GM12891 (cell line): ENCODE measurements at places on chromosomes 12 and 14.

- DNase-seq: no peak
Measured at GRCh38 chr12:132063491-132063890, 80.6 kb downstream of the DDX51 start.

GRCh38 chr12:124655698-124656516 lies 88.5 kb upstream of the NCOR2 start:
- DNase-seq: no peak

GRCh38 chr12:52831251-52831650 lies 2.9 kb downstream of the KRT79 start:
- no peak for DNase-seq

- no peak for DNase-seq
Measured at GRCh38 chr14:40936861-40937260, 669.8 kb upstream of the LRFN5 start.

- no peak for DNase-seq
Measured at GRCh38 chr12:98420461-98420860, 94.9 kb upstream of the TMPO start.
